BE2C (cell line): ENCODE measurements at places on chromosomes 5 and 9.
A peak's percentile ranks its signal among the peaks of the same experiment; 100 is the strongest.

DNA sequence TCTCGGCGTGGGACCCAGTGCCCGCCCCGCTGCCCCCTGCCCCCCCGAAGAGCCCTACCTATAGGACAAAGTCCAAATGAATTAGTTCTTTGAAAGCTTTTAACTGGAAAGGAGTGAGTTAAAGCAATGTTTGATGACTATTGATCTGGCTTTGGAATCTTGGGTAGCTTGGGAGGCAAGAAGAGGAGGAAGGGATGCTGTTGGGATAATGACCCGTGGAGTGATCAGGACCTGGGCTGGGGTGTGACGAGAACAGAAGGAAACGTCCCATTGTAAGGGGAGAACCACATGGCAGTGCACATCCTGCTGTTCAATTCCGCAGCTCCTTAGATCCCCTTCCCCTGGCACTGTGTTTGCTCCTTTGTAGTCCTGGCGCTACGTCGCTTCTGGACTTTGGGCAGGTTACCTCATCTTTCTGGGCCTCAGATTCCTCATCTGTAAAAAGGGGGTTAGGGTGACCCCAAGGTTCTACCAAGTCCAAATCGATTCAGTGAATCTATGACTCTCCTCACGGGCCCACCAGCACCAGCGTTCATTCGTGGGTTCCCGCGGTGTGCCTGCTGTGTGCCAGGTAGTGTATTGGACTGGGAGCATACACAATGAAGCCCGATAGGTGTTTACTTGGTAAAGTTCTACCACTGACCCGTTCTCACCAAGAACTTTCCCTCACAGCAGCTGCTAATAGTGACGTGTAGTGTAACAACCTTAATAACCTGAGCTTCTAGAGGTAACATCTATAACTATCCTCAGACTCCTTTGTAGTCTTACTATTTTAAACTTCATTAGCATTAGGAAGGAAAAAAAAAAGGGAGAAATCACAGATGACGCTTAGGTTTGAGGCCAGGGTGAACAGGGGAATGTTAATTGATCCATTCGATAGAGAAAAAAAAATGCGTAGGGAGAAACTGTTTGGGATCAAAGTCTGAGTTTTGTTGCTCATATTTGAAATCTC, 1.1 kb upstream of the NADK2 start:
- no peak for DNase-seq

DNA sequence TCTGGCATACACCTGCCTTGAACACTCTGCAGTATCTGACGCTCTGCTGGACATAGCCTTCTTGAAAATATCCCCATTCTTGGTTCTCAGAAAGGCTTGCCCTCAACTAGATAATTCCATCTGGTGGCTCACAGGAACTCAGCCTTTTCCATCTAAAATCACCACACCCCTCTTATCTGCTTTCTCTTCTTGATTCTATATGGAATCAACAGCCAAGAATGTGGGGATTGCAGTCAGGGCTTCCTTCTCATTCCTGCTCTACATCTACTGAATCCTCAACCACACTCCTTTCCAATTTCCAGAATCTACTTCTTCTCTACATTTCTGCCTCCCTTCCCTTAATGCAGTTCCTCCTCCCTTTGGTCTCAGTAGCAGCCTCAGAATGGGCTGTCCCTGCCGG, 170.1 kb downstream of the SEMA5A start:
- no peak for DNase-seq

- no peak for DNase-seq
Observed at GRCh38 chr9:16813838-16814237, 56.6 kb downstream of the BNC2 start.

GRCh38 chr9:114551750-114552685, 35.6 kb upstream of the ATP6V1G1 start:
- peak; percentile 35 for DNase-seq
